HTR-8/SVneo (cell line): ENCODE measurements at places on chromosomes 1 and 21.
A peak's percentile ranks its signal among the peaks of the same experiment; 100 is the strongest.

DNA sequence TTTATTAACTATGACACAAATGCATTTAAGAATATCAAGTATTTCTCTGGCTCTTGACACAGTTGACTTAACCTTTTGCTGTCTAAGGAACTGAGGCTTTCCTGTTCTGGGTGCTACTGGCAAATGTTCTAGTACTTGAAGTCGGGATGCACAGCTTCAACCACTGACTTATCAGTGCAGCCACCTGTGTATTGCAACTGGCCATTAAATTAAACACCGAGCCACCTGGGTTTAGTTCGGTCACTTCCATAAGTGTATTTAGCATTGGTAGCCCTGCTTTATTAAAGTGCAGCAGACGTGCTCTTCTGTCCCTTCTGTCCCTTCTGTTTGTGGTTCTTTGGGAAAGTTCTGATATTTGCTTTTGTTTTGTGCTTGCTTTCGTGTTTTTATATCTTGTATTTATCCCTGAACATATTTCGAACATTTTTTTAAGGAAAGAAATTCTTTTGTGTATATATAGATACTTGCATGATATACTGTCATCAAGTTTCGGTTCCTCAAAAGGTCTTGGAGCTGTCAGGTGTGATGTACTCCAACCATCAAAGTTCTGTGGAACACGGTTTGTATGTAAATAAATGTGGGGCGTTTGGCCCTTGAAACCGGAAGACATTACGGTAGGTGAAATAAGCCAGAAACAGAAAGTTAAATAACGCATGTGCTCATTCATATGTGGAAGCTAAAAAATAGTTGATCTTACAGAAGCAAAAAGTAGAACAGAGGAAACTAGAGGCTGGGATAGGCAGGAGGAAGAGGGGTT lies 297.9 kb upstream of the GREM2 start:
- DNase-seq, result no peak

DNA sequence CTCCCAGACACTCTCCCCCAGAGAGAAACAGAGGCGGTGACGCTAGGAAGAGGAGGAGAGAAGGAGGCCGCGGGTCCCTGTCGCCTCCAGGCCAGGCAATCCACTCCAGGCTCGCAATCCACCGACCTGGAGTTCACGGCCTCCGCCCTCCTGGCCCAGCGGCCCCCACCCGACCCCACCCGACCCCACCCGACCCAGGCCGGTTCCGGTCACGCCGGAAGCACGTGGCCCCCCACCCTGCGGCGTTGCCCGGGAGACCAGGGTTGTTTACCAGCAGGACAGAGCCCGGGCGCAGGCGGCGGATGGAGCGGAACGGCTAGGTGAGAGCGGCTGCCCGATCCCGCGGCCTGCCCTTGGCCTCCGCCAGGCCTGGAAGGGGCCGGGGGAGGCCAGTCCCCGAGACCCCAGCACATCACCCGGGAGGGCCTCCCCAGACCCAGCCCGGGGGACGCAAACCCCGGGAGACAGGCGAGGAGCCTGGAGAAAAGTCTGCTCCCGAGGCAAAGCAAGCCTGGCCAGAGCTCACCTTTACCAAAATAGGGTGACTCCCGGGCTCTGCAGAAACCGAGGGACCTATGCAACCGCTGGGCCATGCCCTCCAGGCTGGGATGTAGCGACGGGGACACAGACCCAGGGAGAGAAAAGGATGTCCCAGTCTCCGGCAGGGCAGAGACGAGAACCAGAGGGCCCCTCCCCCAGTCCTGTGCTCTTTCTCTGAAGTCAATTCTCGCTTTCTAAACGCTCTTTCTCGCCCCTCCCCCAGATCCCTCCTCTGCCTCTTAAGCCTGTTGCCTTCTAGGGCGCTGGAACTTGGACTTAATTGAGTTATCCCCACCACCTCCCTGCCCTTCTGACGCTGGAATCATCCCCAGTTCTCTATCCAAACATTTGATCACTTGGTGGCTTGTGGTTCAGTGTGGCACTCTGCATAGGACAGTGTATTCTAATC lies at the start of the genes PLA2G2C and UBXN10:
Gene PLA2G2C (minus strand): TSS at position 685 of the 949 bp plus-strand sequence. CDS start 9,155 bp downstream, outside the sequence.
Gene UBXN10 (plus strand): TSS at position 263 of the 949 bp plus-strand sequence. CDS start 4,466 bp downstream, outside the sequence.
- no peak for DNase-seq

DNA sequence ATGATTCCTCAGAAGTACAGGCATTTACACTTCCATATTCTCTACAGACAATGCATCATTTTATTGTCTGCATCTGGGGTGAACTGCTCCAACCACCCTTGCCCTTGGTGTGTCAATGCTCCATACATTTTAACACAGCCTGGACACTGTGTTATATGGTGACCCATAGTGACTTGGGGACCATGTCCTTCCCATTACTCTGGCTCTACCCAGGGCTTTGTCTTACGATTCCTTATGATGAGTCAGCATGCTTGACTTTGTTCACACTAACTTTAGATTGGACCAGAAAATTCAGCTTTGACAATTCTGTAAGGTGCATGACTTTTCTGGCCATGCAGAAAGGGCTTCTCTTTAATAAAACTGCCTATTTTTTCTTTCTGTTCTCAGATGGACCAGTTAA lies 6.8 kb upstream of the OVAAL start:
- no peak for DNase-seq

DNA sequence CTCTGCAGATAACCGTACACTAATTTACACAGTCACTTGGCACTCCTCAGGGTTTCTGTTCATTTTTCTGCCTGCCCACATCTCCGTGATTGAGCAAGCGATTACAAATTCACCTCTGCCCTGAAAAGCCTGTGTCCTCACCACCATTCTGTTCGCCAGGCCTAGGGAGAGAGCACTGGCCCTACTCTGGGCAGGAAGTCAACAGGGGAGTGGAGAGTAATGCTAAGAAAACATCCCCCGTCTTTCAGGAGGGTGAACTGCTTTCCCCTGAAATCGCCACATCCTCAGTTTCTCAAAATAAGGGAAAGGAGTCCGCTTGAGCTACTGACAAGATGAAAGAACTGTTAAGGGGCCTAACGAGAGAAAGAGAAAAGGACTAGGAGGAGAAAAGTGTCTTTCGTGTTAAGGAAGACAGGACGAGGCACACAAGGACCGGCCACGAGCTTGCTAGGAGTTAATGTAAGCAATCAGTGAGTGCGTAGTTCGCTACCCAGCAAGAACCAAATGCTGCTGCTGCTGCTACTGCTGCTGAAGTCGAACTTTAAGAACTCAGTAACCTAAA lies 632 bp downstream of the PEX19 start:
- no peak for DNase-seq

GRCh38 chr1:18142471-18142870 lies 34.9 kb downstream of the IGSF21 start:
- no peak for DNase-seq

GRCh38 chr1:192061556-192061955 lies 96.7 kb upstream of the RGS18 start:
- DNase-seq, result no peak

DNA sequence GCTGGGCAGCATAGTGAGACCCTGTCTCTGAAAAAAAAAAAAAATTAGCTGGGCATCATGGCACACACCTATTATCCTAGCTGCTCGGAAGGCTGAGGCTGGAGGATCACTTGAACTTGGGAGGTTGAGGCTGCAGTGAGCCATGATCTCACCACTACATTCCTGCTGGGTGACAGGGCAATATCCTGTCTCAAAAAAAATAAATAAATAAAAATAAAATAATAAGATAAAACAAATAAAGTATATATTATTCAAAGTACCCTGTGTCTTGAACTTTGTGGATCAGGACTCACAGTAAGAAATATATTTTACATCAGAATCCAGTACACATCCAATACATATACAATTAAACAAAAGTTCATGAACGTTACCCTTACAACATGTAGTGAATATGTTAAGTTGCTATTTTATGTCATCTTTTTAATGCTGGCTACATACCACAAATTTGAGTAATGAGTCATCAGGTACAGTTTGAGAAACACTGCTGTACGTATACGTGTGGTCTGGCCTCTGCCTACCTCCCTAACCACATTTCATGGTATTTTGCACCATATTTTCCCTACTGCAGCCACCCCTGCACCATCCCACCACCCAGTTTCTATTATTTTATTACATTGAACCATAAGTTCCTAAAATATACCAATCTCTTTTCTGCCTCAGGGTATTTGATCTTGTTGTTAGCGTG lies 4.4 kb downstream of the NME7 start:
- DNase-seq, result peak; percentile 41
